MM.1S (cell line): ENCODE measurements at places on chromosomes 2 and 18.

DNA sequence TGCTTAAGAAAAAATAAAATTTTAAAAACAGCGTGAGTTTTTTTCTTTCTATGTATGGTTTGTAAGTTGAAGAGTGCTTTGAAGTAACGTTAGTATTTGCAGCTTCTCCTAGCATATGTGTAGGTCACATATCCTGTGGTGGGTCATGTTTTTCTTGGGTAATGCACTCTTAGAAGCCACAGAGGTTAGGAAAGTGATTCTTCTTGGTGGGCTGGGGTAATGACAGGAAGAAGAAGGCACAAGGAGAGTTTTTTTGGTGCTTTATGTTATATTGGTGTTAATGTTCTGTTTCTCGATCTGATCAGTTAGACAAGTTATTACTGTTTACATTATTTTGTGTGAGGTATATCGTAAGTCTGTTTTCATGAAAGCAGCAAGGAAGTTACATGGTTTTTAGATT is 109.0 kb downstream of the ICA1L start:
- DNase-seq: no peak

GRCh38 chr2:165450156-165450555 is 19.3 kb upstream of the CSRNP3 start:
- DNase-seq: no peak

- DNase-seq: no peak
These were observed 118.4 kb downstream of the ARL4C start for GRCh38 chr2:234378440-234378839.

- DNase-seq: no peak
These were observed 7.3 kb downstream of the IL1RN start for GRCh38 chr2:113134717-113135116.

DNA sequence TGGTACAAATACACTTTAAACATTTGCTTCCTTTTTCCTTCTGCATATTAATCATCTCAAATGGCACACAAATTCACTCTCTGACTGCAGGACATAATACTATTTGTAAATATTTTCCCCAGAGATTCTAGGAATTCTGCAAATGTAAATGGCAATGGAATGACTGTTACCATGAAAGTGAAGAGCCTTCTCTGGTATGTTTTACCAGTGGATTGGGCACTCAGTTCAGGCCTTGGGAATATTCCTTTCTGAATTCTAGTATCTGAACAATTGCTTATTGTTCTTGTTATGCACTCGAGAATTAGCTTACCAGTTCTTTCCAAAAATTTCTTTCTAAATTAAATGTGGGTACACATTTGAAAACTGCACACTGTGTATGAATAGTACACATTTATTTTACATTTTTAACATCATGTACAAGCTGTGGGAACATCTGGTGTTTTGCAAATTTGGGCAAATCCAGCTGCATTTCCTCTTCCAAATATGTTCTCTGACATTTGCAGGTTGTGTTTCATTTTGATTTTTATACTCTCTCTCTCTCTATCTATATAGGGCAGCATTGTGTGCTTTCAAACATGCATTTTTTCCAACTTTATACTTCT is 289.1 kb downstream of the NBAS start:
- DNase-seq: no peak

- DNase-seq: no peak
These were observed 64.5 kb upstream of the NPAS2 start for GRCh38 chr2:100755441-100755840.

DNA sequence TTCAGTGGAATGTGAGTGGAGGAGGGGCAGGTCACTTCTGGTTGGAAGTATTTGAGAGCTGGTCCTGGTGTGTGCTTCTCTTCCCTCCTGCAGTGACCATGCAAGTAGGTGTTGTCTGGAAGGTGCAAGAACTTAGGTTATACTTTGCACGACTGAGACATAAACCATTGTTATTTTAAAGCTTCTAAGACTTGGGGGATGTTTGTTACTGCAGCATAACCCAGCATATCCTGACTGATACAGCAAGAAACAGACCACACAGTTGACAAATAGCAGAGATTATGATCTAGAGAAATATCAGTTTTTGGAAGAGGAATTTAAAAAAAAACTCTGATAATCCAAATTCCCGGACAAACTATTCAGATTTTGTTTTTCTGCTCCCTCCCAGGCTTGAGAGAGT is 130.8 kb downstream of the ACTR3 start:
- DNase-seq: no peak

GRCh38 chr2:231820786-231821303 is 34.6 kb downstream of the COPS7B start:
- no peak for DNase-seq

GRCh38 chr18:77069482-77069881 is 63.1 kb downstream of the MBP start:
- no peak for DNase-seq

DNA sequence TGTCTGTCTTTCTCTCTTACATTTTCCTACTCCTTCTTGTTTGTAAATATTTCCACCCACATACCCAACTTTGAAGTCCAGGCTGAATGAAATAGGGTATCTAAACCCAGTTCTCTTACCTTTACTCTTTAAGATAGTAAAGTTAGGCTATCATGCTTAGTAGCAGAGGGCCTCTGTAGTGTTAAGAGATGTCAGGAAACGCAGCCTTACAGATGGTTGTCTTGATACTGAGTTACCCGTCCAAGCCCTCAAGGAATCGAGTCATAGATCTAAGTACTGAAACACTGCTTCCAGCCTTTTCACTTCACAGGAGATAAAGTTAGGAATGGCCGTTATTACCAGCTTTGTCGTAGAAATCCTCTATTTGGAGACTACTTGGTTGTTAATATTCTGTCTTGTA is 24.3 kb downstream of the MRPS9 start:
- no peak for DNase-seq

GRCh38 chr2:120959426-120959825 is 223.8 kb downstream of the GLI2 start:
- no peak for DNase-seq

GRCh38 chr2:121034551-121034950 is 250.5 kb downstream of the TFCP2L1 start:
- DNase-seq: no peak

GRCh38 chr18:37341473-37342086 is 224.0 kb downstream of the CELF4 start:
- no peak for DNase-seq

DNA sequence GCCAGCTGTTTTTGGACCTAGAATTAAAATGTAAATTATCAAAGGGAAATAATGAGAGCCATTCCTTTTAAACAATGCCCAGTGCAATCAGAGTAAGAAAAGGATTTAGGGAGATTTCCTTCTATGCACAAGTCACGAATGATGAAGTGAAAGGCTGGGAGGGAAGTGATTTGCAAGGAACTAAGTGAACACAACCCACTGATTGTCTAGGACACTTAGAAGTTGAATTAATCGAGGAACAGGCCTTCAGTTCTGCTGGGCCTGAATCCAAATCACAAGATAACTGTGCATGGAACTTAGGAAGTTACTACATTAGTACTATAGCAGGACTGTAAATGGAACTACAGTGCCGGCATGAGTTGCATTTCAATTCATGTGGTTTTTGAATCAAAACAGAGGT is 17.7 kb downstream of the MAP2 start:
- no peak for DNase-seq

GRCh38 chr2:119756837-119757236 is 2.9 kb upstream of the PTPN4 start:
- DNase-seq: no peak

DNA sequence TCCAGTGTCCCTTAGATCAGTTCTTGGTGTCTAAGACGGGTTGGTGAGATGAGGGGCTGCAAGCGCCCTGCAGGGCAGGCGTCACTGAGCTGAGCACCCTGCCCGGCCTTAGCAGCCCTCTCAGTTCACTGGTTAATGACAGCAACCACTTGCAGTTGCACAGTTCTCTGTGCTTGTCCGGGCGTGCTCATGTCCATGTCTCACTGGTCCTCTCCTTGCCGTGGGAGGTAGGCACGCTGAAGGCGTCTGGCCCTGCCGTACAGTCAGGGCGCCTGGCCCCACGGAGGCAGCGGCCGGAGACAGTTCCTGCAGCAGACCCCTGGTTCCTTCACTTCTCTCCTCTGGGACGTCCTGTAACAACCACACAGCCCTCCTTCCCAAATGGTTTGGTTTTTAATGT is 75.3 kb downstream of the ARHGEF4 start:
- DNase-seq: no peak

DNA sequence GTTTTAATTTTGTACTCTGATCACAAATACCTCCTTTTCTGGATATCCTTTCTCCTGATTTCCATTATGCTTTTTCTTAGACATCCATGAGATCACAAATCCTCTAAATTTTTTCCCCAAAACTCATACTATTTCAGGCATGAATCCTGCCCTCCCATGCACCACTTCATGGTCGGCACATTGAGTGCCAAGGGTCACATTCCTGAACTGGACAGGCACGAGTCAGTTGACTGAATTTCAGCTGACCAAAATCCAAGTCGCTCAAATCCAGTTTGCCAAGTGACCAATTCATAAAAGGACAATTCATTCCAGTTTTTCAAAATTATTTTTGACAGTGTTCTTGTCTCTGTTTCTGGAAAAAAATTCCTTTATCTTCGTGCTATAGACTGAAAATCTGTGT is 22.1 kb downstream of the DYNAP start:
- no peak for DNase-seq

GRCh38 chr18:44741511-44741910 is 60.8 kb downstream of the SETBP1 start:
- no peak for DNase-seq

DNA sequence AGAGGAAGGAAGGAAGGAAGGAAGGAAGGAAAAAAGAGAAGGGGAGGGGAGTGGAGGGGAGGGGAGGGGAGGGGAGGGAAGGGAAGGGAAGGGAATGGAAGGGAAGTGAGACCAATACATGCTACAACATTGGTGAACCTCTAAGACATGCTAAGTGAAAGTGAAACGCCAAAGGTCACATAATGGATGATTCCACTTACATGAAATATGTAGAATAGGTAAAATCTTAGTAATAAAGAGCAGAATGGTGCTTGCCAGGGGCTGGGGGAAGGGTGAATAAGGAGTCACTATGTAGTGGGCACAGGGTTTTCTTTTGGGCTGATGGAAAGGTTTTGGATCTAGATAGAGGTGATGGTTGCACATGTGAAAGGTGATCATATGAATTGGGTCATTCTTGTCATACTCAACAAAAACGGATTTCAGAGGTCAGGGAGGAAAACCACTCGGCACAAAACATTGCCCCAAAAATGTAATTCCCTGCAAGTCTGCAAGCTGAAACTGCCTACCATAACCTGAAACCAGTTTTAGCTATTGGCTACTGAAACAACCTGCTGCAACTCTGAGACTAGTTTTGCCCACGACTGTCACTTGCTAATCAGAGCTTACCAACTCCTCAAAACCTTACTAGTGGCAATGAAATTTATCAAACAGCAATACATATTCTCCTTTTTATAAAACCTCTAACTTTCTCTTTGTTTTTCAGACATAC is 59.2 kb downstream of the CCDC141 start:
- peak; percentile 81 for DNase-seq

GRCh38 chr2:3263487-3263886 is 114.1 kb downstream of the EIPR1 start:
- DNase-seq: no peak

DNA sequence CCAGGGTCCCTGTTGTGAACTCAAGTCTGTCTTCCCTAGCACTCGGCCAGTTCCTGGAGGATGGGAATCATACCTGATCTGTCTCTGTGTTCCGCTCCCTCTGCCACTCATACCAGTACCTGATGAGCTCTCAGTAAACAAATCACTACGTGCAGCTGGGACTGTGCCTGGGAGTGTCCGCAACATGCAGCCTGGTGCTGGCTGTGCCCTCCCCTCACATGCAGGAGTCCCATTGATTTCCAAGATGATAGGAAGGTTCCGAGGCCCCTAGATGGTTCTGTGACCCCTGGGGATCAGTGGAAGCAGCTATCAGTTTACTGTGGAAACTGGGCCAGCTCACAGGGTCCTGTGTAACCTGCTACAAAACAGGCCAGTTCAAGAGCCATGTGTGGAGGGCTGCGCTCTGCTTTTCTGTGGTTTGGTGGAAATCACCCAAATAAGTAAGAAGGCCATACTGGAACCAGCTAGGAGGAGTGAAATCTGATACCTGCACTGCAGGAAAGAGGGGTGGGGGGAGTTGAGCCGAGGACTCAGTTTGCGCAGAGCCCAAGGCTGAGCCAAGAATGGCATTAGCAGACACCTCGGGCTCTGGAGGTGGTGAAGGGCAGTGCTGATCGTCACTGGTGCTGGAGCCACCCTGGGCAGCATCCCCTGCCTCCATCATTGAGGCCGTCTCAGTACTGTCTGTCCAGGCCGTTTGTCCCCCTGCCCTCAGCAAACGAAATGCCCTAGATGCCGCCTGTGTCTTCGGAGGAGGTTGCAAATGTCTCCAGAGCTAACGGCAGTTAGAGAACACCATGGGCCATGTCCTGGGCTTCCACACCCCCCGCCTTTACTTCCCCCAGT is 93.3 kb downstream of the KLHL29 start:
- DNase-seq: no peak

- DNase-seq: no peak
These were observed 28.3 kb downstream of the PKP4 start for GRCh38 chr2:158484892-158485556.

GRCh38 chr2:73870084-73870483 is 22.7 kb upstream of the ACTG2 start:
- no peak for DNase-seq

DNA sequence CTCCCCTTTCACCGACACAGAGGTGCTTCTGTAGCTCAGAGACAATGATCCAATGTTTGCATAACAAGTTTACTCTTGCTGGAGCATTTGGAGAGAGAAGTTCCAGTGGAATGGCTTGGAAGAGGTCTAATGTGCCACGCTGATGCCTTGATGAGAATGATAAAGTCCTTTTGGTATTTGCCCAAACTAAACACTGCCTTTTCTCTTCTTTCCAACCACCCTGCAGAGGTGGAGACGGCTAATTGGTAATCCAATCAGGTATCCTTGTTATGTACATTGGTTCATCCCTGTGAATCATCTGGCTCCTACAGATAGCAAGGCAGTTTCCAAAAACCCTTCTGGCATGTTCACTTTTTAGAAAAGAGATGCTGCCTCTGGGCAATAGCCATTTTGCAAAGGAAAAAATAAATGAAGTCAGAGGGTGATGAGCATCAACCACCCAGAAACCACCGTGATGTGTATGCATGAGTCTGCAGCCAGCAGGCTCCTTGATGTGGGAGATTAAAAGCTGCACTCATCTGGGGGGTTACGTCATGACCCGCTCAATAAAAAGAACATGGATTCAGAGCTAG is 40.6 kb downstream of the KIAA2012 start:
- DNase-seq: no peak

GRCh38 chr18:34128436-34128835 is 96.3 kb downstream of the NOL4 start:
- DNase-seq: no peak
